Body of pancreas (tissue), 4 donors: ENCODE measurements at places on chromosomes 5 and 9. TPM values are rescaled to one million over a fixed set of nuclear protein-coding genes. Genes with fewer than 3 reads are reported as not detected.

The FAM240B gene
- not detected for total RNA-seq

The SH2D3C gene
- total RNA-seq: 3.3 TPM

The DND1 gene
- total RNA-seq: 2.6 TPM

The PCDHGB2 gene
- 2.3 TPM for total RNA-seq

The CDKN2AIPNL gene
- 3.0 TPM for total RNA-seq
